ENCODE measurements at places on chromosomes 6 and 20.

DNA sequence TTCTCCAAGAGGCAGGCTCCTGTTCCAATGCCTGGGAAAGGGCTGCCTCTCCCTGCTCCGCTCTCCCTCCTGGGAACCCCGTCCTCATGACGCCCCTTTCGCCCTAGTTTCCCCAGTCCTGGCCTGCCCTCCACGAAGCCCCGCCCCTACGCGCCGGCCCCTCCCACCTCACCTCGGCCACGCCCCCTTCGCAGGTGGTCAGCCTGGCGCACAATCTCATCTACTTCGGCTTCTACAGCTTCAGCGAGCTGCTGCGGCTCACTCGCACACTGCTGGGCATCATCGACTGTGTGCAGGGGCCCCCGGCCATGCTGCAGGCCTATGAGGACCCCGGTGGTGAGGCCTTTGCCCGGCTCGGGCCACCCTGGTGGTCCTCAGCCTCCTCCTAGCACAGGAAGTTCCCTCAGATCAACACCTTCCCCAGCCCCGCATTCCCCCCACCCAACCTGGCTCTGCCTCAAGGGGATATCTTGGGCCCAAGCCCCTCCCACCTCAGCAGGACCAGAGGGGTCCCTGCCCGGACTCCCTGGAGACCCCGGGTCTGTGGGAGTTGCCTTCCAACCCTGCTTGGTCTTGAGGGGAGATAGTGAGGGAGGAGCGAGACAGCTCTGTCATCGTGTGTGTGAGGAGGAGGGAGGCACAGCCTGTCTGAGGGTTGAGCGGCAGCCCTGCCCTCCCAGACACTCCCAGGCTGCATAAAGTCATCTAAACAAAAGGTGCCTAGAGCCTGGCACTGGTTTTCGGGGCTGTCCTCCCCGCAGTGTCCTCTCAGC lies 40.3 kb downstream of the UQCC2 start:
- DNase-seq: no peak

DNA sequence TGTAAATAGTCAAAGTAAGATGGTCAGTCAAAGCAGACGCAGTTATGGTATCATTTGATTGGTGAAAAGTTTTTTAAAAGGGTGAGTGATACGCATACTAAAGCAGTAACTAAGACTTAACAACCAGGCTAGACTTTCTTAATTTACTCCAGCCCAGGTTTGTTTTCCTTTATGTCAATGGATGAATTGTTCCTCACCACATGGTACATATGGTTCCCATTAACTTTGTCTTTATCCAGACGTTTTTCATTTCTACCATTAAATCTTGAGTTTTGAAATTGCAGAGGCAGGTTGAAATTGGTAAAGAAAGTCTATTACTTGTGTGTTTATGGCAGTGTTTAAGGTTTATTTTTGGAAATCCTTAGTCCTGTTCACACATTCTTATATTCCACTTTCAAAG lies 98.5 kb upstream of the SCGN start:
- DNase-seq: no peak

GRCh38 chr6:46876126-46876525 lies 45.6 kb downstream of the ADGRF5 start:
- DNase-seq: no peak

DNA sequence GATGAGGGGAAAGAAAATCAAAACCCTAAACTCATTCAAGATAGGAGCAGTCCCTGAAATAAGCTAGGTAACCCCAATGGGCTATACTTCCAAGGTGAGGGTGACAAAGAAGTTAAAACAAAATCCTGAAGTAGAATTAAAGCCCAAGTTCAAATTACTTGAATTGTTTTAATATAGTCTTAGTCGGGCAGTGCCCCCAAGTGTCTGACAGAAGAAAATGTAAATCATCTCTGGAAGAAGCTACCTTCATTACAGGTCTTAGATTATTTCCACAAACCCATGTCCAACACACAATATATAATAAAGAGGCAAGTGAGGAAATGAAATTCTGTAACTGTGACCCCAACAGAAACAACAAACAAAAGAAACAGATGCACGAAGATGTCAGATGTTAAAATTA lies 36.8 kb upstream of the L3MBTL3 start:
- DNase-seq: no peak

Data from stimulated activated CD4-positive, alpha-beta T cell treated with anti-CD3 and anti-CD28 coated beads, Interleukin-15, amount 100 ng/mL, for 48 hours (primary cell).